ENCODE measurements at places on chromosomes 7 and 10.

- no peak for DNase-seq
Measured at GRCh38 chr7:132472463-132473120, 103.7 kb downstream of the PLXNA4 start.

DNA sequence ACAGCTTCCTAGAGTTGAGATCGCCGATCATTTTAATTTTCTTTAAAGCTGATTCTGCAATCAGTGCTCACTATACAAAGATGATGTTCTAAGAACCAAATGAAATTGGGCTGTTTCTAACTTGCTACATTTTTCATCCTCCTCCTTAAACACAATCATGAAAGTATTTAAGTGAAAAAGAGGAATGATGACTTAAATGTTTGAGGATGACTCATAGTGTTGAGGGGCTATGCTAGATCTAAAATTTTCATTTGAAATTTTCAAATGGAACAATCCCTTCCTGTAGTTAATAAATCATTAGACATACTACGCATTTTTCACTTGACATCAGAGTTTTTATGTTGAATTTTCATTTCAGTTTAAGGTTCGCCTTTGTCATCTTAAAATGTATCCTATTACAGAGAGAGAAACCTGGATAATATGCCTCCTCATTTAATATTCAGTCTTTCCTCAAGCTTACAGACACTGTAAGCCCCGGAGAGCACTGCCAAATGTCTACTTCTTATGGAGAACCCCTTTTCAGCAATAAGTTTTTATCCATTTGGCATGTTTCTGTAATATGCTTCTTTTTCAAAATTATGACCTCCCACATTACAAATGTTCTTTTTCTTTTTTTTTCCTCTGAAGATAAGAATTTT is 499.6 kb downstream of the MAGI2 start:
- no peak for DNase-seq

GRCh38 chr10:82092111-82092510 is 217.1 kb downstream of the NRG3 start:
- no peak for DNase-seq

- DNase-seq = no peak
Measured at GRCh38 chr10:52740913-52741675, 31.5 kb downstream of the MBL2 start.

DNA sequence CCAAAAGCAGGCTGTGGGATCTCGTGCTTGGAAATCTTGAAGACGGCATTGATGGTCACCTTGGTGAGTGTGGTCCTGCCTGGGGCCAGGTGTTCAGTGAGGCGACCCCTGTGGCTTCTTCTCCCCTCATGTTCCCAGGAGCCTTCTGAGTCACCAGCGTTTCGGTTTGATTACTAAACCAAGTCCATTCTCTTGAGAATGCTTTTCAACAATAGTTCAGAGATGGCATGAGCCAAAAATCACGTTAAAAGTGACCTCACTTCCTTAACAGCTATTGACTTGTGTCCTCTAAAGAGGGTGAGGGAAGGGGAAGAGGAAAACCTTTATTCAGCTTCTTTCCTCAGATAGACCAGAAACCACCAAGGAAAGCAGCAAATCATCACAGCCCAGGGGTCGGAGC is 315.2 kb downstream of the GATA3 start:
- no peak for DNase-seq

DNA sequence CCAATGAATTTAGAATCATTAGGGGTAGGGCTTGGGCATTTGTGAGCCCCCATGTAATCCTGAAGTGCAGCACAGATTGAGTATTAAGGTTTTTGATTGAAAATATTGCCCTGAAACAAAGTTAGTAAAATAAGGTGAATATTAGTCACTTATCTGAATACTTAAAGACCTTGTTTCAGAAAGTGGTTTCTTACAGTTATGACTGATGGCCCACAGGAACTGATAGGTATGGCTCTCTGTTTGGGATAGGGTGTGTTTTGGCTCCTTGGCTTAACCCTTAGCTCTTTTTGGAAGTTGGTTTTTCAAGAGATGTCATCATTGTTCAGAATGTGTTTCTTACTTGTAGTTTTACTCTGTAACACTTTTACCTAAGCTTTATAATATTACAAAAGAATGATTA is 34.8 kb downstream of the MDFIC start:
- no peak for DNase-seq

- DNase-seq = no peak
Measured at GRCh38 chr7:117012284-117012683, 59.0 kb downstream of the ST7 start.

DNA sequence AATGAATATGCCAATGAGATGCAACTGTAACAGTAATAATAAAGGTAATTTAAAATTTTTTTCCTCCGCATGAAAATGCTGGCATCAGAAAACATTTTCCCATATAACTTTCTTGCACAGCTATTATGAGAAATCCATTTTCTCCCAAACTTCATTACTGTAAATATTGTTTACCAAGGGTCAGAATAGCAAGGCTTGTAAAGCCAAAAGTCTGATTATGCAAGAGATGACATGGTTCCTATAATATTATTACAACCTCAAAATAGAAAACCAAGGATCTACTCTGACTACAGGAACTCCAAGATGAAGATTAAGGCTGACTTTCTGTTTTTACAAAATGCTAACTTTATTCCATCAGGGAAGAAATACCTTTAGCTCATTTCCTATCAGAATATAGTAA is 162.7 kb upstream of the CDK1 start:
- no peak for DNase-seq

GRCh38 chr10:80599424-80599847 is 61.7 kb downstream of the SH2D4B start:
- DNase-seq = no peak

DNA sequence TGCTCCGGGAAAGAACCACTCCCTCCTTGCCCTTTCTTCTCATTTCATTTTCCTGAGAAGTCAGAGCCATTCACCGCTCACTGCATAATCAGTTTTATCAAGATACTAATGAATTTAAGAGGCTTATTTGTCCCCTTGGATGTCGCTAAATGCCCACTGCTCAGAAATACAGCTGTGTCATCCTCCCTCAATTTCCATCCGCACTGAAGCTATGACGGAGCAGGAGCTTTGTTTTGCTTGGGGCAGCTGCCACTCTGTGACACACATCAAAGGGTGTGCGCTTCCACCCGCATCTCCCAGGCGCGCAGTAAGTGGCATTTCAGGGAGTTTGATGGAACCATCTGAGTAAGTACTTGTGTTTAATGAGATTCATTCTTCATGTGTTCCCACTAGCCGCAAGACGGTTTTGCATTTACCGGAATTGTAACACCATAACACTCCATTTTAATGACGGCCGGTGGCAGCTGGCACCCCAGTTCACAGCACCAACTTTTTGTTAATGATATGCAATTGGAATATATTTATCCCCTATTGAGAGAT is 103.8 kb upstream of the PARD3 start:
- DNase-seq = no peak

DNA sequence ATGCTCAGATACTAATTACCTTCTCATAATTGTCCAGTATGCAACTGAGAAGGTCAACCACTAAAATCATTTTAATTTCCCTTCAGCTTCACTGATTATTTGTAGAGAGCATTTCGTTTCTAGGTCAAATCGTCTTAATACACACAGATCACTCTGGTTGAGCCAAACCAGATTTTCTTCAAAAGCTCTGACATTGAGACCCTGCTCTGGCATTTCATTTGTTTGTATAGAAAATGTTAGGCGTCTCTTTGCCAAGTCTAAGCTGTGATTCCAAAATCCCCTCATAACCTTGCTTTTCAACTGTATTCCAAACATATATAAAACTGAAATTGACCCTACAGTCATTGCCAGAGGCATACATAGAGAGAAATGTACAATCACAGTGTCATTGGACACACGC is 520.0 kb downstream of the CNTNAP2 start:
- no peak for DNase-seq

DNA sequence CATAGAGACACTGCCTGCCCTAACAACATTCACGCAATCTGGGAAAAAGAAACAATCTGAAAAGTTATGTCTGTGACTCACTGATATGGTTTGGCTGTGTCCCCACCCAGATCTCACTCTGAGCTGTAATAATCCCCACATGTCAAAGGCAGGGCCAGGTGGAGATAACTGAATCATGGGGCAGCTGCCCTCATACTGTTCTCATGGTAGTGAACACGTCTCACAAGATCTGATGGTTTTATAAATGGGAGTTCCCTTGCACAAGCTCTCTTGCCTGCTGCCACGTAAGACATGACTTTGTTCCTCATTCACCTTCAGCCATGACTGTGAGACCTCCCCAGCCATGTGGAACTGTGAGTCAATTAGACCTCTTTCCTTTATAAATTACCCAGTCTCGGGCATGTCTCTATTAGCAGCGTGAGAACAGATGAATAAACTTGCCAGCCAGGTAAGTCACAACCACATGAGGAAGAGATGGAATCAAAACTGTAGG is 341.5 kb upstream of the AOAH start:
- no peak for DNase-seq

DNA sequence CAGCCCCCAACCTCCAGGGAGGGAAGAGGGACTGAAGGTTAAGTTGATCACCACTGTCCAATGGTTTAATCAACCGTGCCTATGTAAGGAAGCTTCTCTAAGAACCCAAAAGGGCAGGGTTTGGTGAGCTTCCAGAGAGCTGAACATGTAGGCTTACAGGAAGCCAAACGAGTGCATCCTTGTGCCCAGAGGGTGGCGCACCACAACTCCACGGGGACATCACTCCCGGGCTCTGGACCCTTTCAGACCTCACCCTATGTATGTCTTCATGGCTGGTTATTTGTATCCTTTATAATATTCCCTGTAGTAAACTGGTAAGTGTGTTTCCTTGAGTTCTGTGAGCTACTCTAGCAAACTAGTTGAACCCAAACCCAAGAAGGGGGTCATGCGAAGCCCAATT is 11.5 kb upstream of the NFKB2 start:
- no peak for DNase-seq

GRCh38 chr7:2006921-2007381 is 225.8 kb downstream of the MAD1L1 start:
- DNase-seq = no peak

GRCh38 chr10:115882021-115882420 is 391.0 kb downstream of the GFRA1 start:
- no peak for DNase-seq

DNA sequence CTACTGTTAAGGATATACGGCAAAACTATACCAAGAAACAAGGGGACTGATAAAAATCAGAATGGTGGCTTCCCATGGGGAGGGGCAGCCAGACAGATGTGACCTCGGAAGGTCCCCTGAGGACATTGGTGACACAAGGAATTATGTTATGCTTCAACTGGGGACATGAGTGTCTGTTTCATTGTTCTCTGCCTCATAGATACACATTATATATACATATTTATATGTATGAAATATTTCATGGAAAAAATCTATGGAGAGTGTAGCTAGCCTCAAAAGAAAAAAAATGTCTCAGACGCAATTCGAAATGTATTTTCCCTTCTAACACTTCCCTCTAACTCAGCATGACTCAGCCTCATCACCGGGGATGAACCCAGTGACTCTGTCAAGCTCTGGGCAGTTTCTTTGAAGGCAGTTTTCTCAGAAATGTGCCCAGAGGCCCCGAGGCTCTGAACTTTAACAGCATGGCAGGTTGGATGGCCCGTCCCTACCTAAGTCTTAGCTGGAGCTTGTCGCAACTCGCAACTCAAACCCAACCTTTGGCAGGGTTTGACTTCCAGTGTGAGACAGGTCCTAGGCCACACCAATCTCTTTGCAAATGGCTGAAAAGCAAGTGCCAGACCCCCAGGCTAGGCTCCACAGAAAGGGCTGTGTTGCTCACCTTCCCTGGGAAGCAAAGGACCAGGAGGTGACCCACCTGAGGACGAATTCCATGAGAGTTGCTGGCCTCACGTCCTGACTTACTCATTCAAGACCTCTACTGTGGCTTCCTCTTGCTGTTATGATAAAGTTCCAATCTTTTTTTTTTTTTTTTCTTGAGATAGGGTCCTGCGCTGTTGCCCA is 86.9 kb downstream of the CARD11 start:
- no peak for DNase-seq

GRCh38 chr10:122159141-122159970 is 111.7 kb upstream of the BTBD16 start:
- no peak for DNase-seq

DNA sequence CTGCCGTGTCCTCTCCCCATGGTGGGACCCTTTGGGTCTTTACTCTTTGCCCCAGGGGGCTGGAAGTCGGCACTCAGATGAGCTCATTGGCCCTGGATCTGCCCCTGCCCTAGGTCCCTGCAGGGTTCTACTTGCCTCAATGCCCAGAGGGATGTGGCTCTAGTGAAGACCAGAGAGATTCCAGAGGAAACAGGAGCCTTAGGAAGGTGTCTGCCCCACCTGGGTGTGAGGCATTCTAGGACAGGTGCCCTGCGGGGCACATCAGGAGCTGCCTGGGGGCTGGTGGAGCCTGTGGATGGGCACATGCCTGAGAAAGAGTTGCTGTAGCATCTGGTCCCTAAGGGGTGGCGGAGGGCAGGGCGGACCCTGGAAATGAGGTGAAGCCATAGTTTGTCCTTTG is 128.6 kb downstream of the ADCY1 start:
- no peak for DNase-seq

- DNase-seq = no peak
Measured at GRCh38 chr7:90857603-90858002, 261.5 kb downstream of the CDK14 start.

DNA sequence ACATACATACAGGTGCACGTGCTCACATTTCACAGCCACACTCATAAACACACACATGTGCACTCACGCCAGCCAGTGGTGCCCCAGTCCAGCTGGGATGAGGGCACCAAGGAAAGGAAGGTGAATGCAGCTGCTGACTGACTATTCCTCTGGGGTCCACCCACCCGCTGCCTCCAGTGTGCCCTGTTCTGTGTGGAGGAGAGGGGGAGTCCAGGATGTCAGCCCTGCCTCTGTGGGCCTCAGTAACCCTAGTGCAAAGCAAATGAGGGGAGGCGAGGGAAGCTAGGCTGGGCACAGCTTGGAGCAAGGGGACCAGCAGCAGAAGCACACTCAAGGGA is 57.6 kb downstream of the YKT6 start:
- DNase-seq = no peak

DNA sequence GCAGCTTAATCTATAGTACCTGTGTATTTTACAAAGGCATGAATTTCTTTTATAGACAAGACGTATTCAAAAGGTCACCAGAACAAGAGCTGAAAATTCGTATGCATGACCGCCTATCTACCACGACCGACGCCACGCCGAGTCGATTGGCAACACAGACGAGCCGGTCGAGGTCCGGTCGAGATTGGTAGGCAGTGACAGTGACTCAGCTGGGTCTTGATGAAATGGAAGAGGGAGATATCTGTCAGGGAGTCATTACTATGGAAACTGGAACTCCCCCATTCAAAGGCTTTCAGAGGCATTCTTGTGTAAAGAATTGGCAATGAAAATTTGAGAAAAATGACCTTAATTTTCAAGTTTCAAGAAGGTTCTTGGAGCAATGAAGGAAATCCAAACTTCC is 2.1 kb downstream of the ATP5MK start:
- no peak for DNase-seq

DNA sequence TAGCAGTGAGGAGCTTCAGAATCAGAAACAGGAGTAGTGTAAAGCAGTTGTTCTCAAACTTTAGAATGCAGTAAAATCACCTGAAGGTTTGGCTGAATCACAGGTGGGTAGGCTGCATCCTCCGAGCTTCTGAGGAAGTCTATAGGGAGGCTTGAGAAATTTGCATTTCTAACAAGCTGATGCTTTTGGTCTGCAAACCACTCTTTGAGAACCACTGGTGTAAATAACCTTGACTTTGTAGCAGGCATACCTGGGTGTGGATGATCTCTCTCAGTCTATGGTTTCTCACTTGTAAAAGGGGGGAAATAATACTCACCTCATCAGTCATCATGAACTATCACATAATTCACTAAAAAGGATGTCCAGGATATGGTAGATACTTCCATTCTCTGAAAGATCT is 118.1 kb downstream of the SRI start:
- no peak for DNase-seq

GRCh38 chr10:101073631-101074030 is 11.8 kb downstream of the KAZALD1 start:
- no peak for DNase-seq
